ENCODE measurements at places on chromosomes 7 and 10.

DNA sequence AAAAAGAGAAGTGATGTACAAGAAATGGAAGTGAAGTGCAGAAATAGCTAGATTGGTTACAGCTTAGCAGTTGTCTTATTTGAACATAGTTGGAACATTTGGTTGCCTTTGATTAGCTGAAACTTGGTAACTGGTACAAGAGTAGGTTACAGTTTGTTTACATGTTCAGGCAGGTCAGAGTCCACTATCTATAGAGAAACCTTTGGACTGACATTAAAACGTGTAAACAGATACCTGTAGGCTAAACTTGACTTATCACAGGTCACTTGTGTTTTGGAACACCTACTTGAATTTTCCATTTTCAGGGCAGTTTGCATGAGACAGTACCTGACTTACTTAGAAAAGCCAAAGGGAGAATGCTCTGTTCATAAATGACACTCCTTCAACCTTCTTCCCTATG is 28.5 kb upstream of the CYP2C8 start:
- no peak for DNase-seq

GRCh38 chr7:129343099-129343700 is 91.0 kb upstream of the STRIP2 start:
- DNase-seq = peak; percentile 68

DNA sequence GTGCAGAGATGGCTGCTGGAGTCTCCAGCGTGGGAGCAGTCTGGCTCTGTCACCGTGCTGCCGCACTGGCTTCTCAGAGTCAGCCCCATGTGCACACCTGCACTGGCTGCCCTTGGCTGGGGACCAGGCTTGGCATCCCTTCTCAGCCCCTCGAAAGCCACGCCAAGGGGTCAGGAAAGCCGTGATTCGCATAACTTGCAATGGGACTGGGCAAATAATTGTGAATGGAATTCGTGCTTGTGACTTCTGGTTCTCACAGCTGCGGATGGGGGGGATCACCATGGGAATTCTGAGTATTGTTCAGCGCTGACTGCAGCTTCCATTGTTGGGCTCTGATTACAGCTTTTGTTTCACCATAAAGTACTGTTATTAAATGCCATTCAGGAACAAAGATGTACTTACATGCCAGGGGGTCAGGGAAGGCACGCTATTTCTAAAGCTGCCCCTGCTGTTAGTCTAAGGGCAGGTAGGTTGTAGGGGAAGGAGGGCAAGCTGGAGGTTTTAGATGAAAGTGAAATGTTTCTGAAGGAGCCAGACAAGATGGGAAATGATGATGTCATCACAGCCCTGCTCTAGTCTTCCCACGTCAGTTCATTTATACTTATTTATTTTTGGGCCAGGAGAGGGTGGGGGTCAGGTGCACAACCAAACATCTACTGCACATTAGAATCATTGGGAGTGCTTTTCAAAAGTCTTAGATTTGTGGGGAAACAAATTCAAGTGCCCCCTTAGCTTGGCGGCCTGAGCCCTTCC is 5.8 kb upstream of the PLEKHA1 start:
- no peak for DNase-seq

GRCh38 chr7:100215895-100216294 is 3.9 kb upstream of the PVRIG start:
- DNase-seq = no peak
